Stimulated activated CD4-positive, alpha-beta T cell treated with anti-CD3 and anti-CD28 coated beads, Interleukin-1b, Interleukin-23, amount 100 ng/mL, for 1 hour (primary cell): ENCODE measurements at places on chromosomes 2 and 18.

DNA sequence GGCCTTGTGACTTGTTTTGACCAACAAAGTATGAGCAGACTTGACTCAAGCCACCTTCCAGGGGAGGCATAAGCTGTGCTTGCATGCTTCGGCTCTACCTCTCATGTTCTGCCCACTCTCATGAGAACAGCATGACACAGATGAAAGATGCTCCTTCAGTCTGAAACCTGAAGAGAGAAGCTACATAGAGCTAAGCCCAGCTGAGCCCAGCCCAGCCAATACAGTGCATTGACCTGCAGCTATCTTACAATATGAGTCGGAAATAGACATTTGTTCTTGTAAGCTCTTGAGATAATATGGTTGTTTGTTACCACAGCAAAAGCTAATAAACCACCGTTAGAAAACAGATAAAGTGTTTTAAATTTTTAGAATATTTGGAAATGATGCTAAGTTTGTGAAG, 426.7 kb upstream of the PKDCC start:
- no peak for DNase-seq

DNA sequence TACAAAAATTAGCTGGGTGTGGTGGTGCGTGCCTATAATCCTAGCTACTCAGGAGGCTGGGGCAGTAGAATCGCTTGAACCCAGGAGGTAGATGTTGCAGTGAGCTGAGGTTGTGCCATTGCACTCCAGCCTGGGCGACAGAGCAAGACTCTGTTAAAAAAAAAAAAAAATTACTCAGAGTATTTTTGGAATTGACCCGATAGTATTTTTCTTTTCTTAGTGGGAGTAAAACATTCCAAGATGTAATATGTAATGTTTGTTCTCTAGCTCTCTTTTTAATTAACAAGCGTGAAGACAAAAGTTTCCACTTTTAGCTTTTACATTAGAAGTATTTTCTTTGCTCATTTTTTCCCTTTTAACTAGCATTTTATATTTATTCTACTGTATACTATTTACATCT, 12.0 kb upstream of the TMEM18 start:
- DNase-seq = no peak

- no peak for DNase-seq
Observed at GRCh38 chr2:175523001-175523400, 341.5 kb upstream of the ATP5MC3 start.

GRCh38 chr2:19187323-19188020, 171.0 kb downstream of the OSR1 start:
- no peak for DNase-seq

DNA sequence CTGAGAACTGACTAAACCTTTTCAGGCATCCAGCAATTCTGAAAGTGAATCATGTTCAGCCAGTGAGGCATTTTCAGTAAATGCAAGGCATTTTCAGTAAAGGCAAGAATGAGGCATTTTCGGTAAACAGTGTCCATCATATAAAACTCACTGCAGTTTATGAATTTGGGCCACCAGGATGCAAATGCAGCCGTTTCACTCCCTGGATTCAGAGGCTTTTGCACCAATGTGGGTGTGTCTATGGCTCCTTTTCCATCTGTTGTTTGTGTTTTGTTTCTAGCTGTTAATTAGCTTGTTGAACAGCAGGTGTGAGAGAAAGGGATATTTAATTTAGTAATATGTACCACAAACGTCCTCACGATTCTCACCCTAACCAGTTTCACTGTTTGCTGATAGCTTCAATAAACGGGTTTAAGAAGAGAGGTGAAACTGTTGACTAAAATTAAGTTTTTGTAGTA, 116.3 kb upstream of the PGAP1 start:
- no peak for DNase-seq

DNA sequence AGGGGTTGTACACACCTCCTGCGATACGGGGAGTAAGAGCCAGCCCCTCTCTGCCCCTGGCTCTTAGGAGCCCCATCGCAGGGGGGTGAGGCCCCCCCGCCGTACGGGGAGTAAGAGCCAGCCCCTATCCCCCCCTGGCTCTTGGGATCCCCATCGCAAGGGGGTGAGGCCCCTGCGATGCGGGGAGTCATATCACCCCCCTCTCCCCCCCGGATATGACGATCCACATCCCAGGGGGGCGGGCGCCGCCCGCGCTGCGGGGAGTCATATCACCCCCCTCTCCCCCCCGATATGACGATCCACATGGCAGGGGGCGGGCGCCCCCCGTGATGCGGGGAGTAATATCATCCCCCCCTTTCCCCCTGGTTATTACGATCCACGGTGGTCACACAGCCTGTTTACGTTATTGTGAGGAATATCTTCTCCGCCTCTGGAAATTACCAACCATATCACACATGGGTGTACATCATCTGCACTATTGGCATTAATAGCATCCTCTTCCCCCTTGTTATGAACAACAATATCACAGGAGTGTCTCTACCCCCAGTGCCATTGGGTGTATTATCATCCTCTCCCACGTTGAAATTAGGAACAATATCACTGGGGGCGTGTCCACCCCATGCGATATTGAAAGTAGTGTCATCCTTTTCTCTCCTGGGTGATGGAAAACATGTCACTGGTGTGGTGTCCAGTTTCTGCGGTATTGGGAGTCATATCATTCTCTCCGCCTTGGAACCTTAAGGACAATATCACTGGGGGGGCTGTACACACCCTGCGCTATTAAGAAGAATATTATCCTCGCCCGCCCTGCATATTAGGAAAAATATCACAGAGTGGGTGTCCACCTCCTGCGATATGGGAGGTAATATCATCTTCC, 24.7 kb upstream of the NAGK start:
- DNase-seq = no peak

DNA sequence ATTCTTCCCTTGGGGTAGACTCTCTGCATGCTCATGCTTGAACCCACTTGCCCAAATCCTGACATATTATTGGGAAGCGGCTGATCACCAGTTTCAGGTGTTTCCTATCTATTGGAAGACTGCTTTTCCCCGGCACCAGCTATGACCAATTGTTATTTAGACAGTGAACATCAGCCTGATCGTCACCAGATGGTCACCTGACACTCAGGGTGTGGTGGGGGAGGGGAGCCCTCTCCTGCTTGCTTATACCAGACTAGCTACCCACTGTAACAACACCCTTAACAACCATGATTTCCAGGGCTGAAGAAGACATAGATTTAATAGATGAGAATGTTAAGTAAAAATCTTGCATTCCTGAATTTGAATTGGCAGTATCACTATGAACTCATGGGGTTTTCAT, 44.3 kb downstream of the RBM43 start:
- no peak for DNase-seq

DNA sequence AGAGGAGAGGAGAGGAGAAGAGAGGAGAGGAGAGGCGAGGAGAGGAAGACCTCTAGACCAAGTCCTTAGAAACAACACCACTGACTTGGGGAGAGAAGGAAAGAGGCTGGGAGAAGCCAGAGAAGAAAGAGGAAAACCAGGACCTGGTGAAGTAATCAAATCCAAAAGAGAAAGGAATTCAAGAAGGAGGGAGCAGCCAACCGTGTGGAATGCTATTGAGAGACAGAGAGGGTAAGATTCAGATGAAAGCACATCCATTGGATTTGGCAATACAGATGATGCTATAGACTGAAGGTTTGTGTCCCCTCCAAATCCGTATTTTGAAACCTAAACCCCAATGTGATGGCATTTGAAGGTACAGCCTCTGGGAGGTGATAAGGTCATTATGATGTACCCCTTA, 50.7 kb downstream of the GALNT14 start:
- DNase-seq = no peak

DNA sequence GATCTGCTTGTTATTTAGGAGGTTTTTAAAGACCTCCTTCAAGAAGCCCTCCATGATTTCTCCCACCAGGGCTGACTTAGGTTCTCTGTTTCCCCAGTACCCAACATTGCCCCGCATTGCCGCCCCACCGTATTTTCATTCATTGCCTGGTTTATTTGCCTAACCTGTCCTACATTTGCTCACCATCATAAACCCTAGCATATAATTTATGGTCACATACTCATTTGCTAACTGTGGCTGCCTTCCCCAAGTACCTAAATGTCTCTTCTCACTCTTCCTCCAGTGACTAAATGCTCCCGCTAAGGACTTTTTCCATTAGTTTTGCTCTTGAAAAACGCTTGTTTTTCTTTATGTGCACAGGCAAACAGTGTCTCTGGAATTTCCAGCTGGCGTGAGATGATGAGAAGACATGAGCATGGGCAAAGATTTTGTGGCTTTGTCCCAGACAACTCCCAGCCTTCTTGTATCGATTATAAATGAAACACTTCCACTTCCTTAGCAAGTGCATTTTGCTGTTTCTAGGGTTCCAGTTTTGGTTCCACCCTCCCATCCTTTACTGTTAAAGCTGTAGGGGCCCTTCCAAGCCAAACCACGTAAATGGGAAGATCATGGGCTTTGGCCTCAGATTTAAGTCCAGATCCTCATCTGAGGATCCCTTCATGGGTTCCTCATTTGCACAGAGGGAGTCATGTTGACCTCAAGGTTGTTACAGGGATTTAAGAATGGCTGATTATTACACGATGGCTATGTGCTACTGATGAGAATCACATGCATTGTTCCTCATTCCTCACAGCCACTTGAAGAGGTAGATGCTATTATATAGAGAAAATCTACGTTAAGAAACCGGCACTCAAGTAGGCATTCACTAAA, 21.0 kb upstream of the ARMC9 start:
- no peak for DNase-seq

- DNase-seq = no peak
Observed at GRCh38 chr2:79874015-79874414, 361.2 kb downstream of the CTNNA2 start.

DNA sequence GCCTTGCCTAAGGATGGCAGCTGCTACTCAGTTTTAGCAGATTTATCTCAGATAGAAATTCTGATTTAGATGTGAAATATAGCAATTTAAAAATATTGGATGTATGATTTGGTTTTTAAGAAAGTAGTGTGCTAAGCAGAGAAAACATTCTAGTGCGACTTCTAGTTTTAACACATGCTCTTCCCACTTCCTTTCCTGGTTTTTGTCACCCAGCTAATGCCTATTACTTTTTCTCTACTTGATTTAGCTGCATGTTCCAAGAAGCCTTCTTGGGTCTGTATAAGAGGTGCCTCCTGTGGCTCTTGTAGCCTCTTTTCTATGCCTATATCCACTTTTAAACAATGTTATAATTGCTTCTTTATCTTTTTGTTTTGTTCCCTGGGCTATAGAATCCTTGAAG, 53.0 kb downstream of the GPD2 start:
- DNase-seq = no peak
